ENCODE measurements at places on chromosomes 6 and 20.

DNA sequence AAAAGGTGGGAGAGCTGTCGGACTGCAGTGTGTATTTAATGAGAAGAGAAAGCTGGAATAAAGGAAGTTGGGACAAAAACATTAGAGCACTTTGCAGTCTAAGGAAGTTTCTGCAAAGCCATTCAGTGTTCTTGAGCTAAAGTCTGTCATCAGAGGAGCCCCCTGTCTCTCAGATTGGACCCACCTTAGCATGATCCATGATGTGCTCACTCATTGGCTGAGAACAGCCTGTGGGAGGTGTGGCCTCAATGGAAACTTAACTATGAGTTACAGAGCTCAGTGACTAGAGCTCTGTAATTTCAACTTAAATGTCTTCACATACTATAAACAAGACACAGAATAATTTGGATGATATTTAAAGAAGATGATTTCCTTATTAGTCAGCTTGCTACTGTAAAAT, 437.0 kb downstream of the BTBD3 start:
- no peak overlapping the region for H3K4me3 ChIP-seq
- no peaks in the 10 kb centered on the region for H3K4me1 ChIP-seq
- no peak overlapping the region for H3K27ac ChIP-seq
- DNase-seq = no peak

- no peaks in the 10 kb centered on the region for H3K27me3 ChIP-seq
- no peaks in the 10 kb centered on the region for H3K36me3 ChIP-seq
- peak overlapping the region; percentile 66 for H3K27ac ChIP-seq
- peak overlapping the region; percentile 99 for H3K4me3 ChIP-seq
- peak; percentile 56 for DNase-seq
Observed at GRCh38 chr6:119348748-119349360, 707 bp downstream of the MAN1A1 start.

- DNase-seq = no peak
- no peaks in the 10 kb centered on the region for H3K36me3 ChIP-seq
- H3K4me1 ChIP-seq = peaks cover 14% of the 10 kb centered on the region
- no peak overlapping the region for H3K27ac ChIP-seq
Observed at GRCh38 chr20:11271319-11271718, 597.5 kb upstream of the JAG1 start.

DNA sequence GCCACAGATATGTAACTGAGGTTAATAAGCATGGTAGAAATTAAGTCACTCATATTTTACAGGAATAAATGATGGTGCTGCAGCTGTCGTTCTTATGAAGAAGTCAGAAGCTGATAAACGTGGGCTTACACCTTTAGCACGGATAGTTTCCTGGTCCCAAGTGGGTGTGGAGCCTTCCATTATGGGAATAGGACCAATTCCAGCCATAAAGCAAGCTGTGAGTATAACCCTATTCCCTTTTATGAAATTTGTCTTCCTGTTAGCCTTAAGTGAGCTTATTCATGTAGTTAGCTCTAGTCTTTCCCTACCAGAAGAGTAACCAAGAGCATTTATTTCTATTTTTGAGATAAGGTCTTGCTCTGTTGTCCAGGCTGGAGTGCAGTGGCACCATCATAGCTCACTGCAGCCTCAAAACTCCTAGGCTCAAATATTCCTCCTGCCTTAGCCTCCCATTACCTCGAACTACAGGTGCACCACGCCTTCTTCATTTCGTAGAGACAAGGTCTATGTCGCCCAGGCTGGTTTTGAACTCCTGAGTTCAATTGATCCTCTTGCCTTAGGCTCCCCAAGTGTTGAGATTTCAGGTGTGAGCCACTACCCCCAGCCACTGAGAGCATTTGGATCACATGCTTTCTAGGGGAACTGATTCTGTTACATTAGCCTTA, 12.0 kb downstream of the TCP1 start:
- H3K27ac ChIP-seq = no peak overlapping the region
- no peak overlapping the region for H3K4me3 ChIP-seq
- peaks cover 10% of the 10 kb centered on the region for H3K36me3 ChIP-seq
- no peaks in the 10 kb centered on the region for H3K27me3 ChIP-seq
- no peak for DNase-seq

DNA sequence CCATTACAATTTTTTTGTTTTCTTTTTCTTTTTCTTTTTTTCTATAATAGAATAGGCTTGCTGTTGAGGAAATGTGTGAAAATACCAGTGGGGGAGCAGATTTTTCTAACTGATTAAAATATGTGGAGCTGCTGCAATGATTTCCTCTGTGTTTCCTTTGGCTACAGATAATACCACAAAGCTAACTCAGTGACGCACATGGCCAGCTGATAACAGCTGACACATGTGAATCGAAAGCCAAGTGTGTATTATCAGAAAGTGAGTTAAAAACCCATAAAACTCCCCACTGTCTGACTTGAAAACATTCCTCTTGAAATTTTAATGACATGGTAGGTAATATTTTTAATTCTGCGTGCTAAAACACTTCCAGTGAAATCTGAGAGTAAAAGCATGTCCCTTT, 70.8 kb upstream of the AHI1 start:
- H3K4me3 ChIP-seq = no peak overlapping the region
- H3K27me3 ChIP-seq = no peaks in the 10 kb centered on the region
- H3K36me3 ChIP-seq = no peaks in the 10 kb centered on the region
